ENCODE measurements at places on chromosomes 13 and 19. TPM values are rescaled to one million over a fixed set of nuclear protein-coding genes. Genes with fewer than 3 reads are reported as not detected.

Gene LILRA5
- not detected for total RNA-seq

Gene VSTM1
- total RNA-seq = not detected

Gene VMAC
- total RNA-seq = 3.2 TPM

Gene TBXA2R
- total RNA-seq = 0.82 TPM

Gene IGFL3
- not detected for total RNA-seq

Gene CNN2
- total RNA-seq = 426 TPM

Gene SMAD9
- 1.3 TPM for total RNA-seq

Gene ZSCAN4
- not detected for total RNA-seq

Gene CYP4F2
- total RNA-seq = not detected

Gene ZNF559
- 20.8 TPM for total RNA-seq

Gene DNAAF3
- 5.6 TPM for total RNA-seq

Gene TNNI3
- total RNA-seq = 27.9 TPM

Gene CGB1
- not detected for total RNA-seq

Gene OBI1
- total RNA-seq = 8.7 TPM

Gene SERP2
- total RNA-seq = 3.4 TPM

Gene C1QTNF9B
- 0.28 TPM for total RNA-seq

Gene GRAMD1A
- 141 TPM for total RNA-seq

Gene TM9SF2
- 115 TPM for total RNA-seq

Gene C19orf33
- 58.9 TPM for total RNA-seq

Gene GDF15
- total RNA-seq = 15.7 TPM

Gene DYRK1B
- 8.6 TPM for total RNA-seq

Gene UBE2L5
- total RNA-seq = not detected

Gene OR7C1
- not detected for total RNA-seq

Gene ZNF763
- 0.87 TPM for total RNA-seq

Gene ZNF575
- not detected for total RNA-seq

Gene EDNRB
- total RNA-seq = 28.9 TPM

Gene TDRD3
- 13.1 TPM for total RNA-seq

Gene SLC6A16
- total RNA-seq = 0.31 TPM

Gene CYP2B6
- 1.2 TPM for total RNA-seq

Measured in GM23338 (cell line).